ENCODE measurements at places on chromosomes 5 and 9.

DNA sequence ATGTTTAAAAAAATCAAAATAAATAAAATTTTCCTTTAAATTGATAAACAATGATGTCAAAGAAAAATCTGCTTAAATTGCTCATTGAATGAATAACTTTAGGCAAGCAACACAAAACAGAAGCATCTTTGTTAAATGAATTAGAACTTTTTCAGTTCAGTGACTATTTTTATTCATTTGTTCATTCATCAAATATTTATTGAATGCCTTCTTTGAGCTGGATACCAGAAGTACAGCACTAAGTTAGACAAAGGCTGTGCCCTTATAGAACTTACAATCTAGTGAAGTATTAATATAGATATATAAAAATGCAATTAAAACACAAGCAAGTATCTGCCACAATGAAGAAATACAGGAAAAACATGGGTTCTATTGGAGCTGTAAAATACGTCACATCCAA is 10.8 kb downstream of the FNIP1 start:
- no peak for DNase-seq

DNA sequence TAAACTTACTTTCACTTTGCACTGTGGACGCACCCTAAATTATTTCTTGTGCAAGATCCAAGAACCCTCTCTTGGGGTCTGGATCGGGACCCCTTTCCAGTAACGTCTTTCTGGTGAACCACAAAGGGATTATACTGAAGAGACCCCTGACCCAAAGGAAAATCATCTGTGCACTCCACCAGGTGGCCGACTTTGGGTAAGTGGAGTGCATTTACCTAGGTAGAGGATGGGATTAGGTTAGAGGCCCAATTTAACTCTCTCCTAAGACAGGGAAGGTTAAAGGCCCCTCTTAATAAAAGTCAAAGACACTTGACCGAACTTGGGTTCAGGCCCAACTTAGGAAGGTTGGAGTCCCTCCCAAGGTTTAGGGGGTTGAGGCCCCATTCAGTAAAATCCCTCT is 8.2 kb upstream of the PAIP1 start:
- no peak for DNase-seq

- no peak for DNase-seq
Observed at GRCh38 chr5:71563161-71563560, 24.0 kb upstream of the MCCC2 start.

GRCh38 chr5:179840766-179841165 is 17.9 kb downstream of the MRNIP start:
- no peak for DNase-seq

- DNase-seq: peak; percentile 58
Observed at GRCh38 chr5:173618927-173619519, 2.6 kb upstream of the BOD1 start.

DNA sequence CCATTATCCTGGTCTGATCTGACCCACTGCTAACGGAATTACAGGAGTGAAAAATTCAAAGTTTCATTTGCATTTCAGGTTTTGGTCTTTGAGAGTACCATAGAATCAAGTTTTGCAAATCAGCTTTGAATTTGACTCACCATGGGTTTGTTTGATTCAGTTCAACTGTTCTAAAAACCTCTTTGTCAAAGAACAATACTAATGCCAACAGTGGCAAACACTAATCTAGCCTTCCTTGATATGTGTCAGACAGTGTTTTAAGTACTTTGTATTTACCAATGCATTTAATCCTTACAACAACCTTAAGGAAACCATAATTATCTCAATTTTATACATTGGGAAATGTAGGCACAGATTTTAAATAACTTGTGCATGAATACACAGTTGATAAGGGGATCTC is 10.1 kb upstream of the FSD1L start:
- no peak for DNase-seq

DNA sequence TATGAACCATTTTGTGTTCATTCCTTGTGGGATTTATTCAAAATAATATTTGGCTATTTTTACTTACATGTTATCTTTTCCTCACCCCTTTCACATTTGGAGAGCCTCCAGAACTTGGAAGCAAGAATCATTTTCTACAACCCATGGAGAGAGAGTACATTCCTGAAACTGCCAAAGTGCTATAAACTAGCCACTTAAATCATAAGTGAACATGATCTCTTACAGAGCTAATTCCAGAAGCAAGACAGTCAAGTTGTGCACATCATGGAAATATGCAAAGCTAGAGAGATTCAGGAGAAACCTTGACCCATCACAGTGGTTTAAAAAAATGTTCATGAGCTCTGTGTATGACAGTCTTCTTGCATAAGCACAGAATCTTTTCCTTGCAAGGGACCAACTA is 883.6 kb upstream of the C9orf72 start:
- DNase-seq: no peak

DNA sequence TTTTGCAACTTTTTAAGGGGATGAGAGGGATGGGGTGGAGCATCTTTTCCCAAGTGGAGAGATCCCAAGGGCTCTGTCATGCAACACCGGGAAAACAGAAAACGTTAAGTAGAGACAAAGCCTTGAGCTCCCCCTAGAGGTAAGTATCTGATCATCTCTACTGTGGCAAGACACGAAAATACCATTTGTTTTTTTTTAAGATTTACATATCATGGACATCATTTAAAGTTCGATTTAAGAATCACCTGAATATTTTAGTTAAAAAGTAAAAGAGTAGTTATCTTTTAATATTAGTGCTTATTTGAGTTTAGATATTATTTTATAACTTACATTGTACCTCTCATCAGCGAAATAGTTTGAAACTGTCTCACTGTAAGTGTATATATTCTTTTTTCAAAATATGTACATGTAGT is 200.4 kb downstream of the LRRC70 start:
- peak; percentile 82 for DNase-seq

DNA sequence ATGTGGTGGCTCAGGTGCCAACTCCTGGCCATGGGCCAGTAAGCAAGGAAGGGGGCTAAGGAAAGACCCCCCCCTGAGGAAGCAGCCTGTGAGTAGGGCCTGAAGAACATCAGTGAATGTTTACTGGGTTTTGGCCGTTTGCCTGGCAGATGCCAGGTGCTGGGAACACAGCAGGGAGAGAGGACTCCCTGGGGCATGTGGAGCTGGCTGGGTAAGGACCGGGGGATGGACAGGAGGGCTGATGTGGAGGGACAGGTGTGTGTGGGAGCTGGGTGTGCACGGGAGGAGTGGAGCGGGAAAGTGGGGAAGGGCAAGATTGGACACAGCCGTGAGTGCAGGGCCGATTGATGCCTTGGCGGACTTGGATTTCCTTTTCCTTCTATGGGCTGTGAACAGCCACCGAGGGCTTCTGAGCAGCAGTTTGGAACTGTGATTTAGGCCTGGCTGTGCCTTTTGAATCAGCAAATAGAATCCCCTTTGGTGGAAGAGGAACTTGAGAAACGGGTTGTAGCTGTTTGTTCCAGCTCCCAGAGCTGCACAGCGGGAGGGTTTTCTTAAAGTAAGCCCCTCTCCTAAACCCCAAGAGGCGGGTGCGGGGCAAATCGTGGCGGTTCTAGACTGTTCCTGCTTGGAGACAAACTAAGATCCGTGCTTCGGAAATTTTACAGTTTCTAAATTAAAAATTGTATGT is 3.1 kb downstream of the HMCN2 start:
- DNase-seq: peak; percentile 71

- no peak for DNase-seq
Observed at GRCh38 chr5:53884844-53885243, 324.4 kb downstream of the NDUFS4 start.

DNA sequence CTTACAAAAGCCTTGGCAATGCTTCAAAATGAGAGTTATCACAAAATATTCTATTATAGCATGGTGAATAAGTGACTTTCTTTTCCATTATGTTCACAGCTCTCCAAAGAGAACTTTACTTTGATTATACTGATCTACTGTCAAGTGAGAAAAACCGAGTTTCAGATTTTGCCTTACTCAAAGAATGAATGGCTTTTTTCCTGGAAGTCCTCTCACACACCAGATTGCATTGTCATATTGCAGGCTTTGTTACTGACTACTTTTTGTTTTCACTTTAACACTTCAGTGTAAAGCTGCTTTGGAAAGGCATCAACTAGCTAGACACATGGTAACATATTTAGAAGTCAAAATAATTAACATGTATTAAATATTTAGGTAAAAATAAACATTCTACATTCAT is 765.2 kb upstream of the NUDT12 start:
- no peak for DNase-seq

GRCh38 chr5:176793343-176793699 is 17.0 kb upstream of the UNC5A start:
- DNase-seq: no peak

GRCh38 chr5:42241636-42242035 is 181.6 kb upstream of the GHR start:
- DNase-seq: no peak

GRCh38 chr5:131515348-131515747 is 119.7 kb downstream of the RAPGEF6 start:
- no peak for DNase-seq

DNA sequence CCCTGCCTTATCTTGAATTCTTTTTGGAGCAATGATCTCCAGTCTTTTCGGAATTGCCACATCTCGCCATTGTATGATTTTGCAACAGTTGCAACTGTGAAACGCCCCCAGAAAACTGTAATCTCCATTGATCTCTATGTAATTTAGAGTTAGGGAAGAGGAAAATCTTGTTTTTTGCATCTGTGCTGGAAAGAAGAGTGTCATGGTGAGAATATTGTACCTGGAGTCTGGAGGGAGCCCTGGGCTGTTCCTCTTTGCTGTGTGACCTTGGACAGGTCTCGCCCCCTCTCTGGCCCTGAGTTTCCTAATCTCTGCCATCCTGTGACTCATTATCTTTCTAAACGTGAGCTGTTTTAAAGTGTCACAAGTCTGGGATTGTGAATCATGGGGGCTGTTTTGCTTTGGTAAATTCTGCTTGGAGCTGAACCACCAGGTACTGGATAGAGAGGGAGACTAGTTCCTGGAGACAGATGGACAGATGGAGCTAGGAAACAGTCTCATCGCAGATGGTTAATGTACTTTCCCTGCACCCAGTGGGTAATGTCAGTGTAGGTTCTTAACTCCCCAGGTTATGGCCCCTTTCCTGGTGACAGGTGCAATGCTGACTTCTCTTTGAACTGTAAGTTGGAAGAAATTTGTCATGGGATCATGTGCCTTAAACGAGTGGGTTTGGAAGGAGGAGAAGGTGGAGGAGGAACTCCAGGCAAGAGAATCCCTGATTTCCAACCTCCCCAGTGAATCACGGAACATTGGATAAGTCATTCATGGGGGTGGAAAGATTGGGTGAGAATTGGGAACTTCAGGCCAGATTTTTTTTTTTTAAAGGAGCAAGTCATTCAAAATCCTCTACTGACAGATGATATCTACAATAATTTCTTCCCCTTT is 19.6 kb downstream of the PPARGC1B start:
- DNase-seq: no peak

DNA sequence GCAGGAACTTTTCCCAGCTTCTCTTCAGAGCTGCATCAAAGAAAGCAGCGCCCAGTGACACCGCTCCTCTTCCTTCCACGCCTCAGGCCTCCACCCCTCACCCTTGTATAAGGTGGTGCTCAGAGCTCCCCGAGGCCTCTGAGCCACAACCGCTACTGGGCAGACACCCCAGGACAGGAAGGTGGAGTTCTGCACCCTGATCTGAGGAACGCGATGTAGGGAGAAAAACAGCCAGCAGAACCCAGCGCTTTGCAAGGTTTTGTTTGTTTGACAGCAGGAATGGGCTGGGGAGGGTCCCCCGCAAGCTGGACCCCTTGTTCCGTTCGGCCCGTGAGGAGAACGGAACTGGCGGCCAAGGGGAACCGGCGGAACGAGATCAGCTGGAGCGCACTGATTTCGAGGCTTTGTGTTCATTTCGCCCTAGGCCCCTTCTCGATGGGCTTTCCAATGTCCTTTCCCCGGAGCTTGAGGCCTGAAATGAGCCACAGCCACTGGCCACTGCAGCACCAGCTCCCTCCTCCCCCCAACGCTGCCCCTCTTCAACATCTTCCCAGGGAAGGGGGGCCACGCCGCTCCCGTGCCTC is 4.1 kb downstream of the EDF1 start:
- no peak for DNase-seq

- no peak for DNase-seq
Observed at GRCh38 chr5:1414311-1415058, 30.8 kb downstream of the SLC6A3 start.

DNA sequence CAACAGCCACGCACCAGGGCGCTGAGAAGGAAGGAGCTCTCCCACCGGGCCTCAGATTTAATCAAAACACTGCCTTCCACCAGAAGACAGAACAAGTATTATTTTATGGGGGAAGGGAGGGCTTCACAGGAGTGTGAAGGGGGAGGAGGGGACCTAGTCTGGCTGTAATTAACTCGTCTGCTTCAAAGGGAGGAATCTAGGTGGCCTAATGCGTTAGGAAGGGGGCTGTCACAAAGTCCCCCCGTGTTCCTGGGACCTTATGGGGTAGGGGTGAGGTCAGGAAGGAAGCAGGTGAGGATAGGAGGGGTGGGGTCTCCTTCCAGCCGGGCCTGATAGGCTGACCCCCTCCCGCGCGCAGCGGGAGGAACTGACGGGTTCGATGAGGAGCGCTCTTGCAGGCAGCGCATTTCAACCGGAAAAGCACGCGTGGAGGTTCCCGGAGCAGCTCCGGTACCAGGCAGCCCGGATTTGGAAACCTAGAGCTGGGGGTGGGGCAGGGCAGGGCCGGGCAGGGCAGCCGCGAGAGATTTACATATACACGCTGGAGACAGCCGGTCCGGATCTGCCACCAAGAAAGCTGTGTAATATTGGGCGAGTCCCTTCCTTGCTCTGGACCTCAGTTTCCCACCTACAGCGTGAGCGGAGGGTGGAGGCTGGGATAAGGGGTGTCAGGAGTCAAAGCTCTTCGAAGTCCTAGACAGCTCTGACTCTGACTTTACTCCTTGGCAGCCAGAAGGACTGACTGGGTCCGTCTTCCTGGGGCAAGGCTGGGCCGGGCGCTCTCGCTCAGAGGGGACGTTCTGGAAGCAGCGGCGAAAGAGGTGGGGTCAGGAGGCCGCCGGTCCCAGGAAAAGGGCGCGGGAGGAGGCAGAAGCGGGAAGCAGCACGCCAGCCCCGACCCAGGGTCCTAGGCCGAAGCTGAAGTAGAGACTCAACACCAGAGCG is 1.8 kb downstream of the SHB start:
- DNase-seq: peak; percentile 51

DNA sequence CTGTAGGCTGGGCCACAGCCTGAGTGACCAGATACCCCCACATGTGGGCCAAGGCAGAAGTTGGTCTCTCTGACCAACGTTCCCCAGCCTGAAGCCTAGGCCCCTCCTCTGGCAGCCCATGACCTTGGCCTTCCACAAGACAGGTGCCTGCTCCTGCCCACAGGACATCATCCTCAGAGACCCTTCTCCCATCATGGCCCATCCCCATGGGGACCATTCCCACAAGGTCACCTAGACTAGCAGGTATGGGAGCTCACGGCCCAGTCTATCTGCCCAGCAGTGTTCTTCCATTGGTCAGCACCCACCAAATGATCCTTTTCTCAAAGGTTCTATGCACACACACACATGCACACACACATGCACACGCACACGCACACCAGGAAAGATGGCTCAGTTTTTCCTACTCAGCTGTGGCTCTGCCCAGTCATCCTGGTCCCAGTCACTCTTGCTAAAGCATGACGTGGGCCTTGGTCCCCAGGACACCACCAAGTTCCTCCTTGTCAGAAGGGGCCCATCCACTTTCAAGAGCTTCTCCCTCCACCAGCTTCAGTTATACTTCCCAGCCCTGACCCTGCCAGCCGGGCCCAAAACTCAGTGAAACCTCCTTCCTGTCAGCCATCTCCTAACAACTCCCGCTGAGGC is 65.4 kb downstream of the PAX5 start:
- no peak for DNase-seq
